ENCODE measurements at places on chromosomes 11 and 22. TPM values are rescaled to one million over a fixed set of nuclear protein-coding genes. Genes with fewer than 3 reads are reported as not detected.

TREH gene
- not detected for total RNA-seq

C11orf91 gene
- total RNA-seq: not detected

KCNQ1 gene
- 10.8 TPM for total RNA-seq

GRCh38 chr11:125935618-125936199 lies 10.1 kb upstream of the VSIG10L2 start:
- no peak for DNase-seq

DNA sequence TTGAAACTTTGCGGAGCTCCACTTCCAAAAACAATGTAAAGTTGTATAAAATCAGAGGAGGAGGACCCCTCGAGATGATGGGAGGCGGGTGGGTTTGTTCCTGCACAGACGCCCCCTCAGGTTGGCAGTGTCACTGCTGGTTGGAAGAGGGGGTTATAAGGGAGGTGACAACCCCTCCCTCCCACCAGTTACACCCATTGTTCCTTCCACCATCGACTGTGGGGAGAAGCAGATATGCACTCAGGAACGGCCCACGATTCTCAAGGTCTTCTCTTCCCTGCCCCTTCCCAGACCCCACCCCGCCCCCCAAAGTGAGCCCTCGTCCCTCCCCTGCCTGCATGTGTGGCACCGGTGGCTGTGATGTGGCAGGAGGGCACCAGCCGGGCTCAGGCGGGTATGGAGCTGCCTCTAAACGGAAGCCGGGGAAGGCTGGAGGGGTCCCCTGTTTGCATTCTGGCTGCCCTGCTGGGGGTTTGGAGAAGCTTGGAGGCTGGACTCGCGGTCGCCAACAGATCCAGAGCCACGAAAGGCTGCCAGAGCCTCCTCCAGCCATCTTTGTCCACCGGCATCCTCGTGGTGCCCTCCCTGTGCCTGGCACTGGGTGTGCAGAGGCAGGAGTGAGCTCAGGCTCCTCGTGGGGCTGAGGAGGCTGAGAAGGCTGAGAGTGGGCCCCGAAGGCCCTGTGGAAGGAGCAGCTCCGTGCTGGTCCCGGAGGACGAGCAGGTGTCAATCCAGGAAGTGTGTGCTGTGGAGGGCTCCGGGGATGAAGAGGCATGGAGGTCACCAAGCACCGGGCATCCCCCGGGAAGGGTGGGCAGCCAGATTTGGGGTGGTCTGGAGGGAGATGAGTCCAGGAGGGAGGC lies 778 bp downstream of the KDELR3 start:
- no peak for DNase-seq
